ENCODE measurements at places on chromosomes 11 and 22. TPM values are rescaled to one million over a fixed set of nuclear protein-coding genes. Genes with fewer than 3 reads are reported as not detected.

- DNase-seq = no peak
These were observed 26.9 kb downstream of the TP53I11 start for GRCh38 chr11:44923806-44924205.

DNA sequence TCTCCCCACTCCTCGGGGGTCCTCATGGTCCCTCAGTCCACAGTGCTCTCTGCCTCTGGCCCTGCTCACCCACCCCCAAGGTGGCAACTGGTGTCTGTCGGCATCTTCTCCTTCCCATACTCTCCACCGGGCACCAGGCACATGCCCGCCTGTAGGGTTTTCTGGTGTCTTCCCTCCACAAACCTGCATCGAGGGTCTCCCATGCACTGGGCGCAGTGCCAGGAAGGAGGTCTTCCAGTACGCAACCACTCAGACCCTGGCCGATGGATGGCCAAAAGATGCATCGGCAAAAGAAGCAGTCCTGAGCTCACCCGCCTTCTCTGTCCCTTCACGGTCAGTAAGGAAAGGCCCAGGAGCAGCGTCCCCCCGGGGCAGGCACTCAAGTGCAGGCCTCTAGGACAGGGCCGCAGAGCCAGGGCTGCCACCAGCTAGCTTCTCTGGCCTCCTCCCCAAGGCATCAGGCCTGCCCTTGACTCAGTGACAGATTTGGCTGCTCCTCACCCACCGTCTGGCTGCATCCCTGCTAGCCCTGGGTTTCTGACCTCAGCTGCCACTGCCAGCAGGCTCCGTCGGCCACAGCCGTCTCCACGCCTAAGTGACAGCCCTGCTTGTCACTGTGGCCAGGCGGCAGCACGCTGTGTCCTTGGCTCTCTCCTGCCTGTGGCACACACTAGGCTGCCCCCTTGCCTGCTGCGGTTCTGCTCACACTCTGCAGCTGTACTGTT lies 32.1 kb upstream of the IGSF9B start:
- DNase-seq = no peak

- DNase-seq = no peak
These were observed 1272.6 kb downstream of the BRD1 start for GRCh38 chr22:48554893-48555572.

CALCB gene
- 0.15 TPM for total RNA-seq

TREH gene
- total RNA-seq = not detected

Data from renal cortical epithelial cell (primary cell).